ENCODE measurements at places on chromosomes 2 and 18.

DNA sequence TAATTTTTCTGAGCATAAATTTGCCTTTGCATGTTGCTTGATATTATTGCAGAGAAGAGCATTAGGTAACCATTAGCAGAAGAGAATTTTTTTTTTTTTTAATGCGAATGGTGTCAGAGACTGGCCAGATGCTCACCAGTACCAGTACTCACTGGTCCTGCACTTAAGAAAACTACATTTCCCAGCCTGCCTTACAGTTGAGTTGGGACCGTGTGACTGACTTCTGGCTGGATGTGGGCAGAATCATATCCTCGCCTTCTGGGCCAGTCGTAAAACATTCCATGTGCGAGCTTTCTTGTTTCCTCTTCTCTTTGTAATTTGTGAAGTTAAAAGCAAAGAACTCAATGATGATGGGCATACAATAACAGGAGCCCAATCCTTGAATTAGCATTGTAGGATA is 132.4 kb downstream of the LRRC30 start:
- DNase-seq = no peak

DNA sequence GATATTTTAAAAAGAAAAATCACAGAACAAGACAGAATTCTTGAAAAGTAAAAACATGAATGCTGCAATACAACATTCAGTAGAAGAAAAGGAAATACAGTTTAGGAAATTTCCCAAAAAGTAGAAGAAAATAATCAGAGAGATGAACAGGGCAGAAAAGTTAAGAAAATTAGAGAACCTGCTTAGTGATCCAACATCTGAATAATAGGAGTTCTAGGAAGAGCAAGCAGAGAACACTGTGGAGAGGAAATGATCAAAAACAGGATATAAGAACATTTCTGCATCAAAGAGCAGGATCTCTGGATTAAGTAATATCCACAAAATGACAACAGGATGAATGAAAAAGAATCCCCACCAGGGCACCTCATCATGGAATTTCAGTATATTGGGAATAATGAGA is 8.8 kb upstream of the FHOD3 start:
- DNase-seq = no peak

DNA sequence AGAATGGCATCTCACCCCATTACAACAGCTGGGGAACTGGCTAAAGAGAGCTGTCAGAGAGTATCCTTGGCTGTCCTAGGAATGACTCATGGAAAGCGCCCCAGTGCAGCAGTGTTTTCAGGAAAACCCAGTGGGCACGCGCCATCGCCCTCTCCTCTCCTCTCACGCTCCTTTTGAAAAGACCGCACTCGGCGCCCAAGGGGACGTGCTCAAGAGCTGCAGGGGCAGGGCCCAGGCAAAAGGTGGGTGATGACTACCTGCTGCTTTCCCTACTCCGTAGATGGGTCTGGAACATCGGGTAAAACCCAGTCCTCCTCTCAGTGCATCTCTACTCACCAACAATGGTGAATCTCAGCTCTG is 68.1 kb downstream of the EMILIN2 start:
- DNase-seq = no peak

- DNase-seq = no peak
Observed at GRCh38 chr18:23900994-23901393, 113.6 kb upstream of the TTC39C start.

DNA sequence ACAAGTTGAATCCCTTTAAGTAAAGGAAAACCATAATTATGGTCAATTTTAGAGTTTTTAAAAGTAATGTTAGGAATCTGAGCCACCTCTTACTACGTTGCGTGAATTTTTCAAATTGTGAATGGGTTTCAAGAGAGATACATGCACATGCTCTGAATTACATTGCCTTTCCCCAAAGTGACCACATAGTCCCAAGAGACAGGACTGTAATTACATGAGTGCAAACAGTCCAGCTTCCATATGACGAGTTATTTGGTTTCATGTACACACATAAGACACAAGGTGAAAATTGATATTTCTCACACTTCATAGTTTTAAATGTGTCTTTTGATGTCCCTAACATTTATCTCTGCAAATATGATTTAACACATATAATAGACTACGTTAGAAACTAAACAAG is 850.8 kb downstream of the LRP1B start:
- no peak for DNase-seq

GRCh38 chr2:173854840-173855239 is 110.3 kb downstream of the SP3 start:
- DNase-seq = no peak

GRCh38 chr18:21682371-21683051 is 22.1 kb downstream of the ABHD3 start:
- no peak for DNase-seq
